ENCODE measurements at places on chromosomes 11 and 22. TPM values are rescaled to one million over a fixed set of nuclear protein-coding genes. Genes with fewer than 3 reads are reported as not detected.

The SGSM1 gene
- total RNA-seq = not detected

The CASP4 gene
- total RNA-seq = 114 TPM

GRCh38 chr11:109772892-109773291 is 320.3 kb upstream of the ZC3H12C start:
- H3K36me3 ChIP-seq = no peaks in the 10 kb centered on the region
- no peak overlapping the region for H3K4me3 ChIP-seq
- peaks cover 8% of the 10 kb centered on the region for H3K27me3 ChIP-seq
- no peak overlapping the region for H3K27ac ChIP-seq

- peaks cover 10% of the 10 kb centered on the region for H3K4me1 ChIP-seq
- no peak overlapping the region for H3K4me3 ChIP-seq
- 0 out of 2 replicates have a peak overlapping the region, but pooled peaks have one; percentile 18 for H3K27ac ChIP-seq
- peak; percentile 68 for DNase-seq
- H3K36me3 ChIP-seq = no peaks in the 10 kb centered on the region
Observed at GRCh38 chr11:75311858-75312288, 39.6 kb downstream of the ARRB1 start.

- H3K27me3 ChIP-seq = no peaks in the 10 kb centered on the region
- no peaks in the 10 kb centered on the region for H3K36me3 ChIP-seq
- no peak overlapping the region for H3K4me3 ChIP-seq
- no peak for DNase-seq
- H3K27ac ChIP-seq = no peak overlapping the region
- H3K4me1 ChIP-seq = peaks cover 31% of the 10 kb centered on the region
Observed at GRCh38 chr22:44084044-44084772, 60.1 kb downstream of the PARVB start.

Data from GM23248 (cell line).